ENCODE measurements at places on chromosomes 7 and 10. TPM values are rescaled to one million over a fixed set of nuclear protein-coding genes. Genes with fewer than 3 reads are reported as not detected.

Gene SPACDR
- total RNA-seq, result 0.76 TPM

DNA sequence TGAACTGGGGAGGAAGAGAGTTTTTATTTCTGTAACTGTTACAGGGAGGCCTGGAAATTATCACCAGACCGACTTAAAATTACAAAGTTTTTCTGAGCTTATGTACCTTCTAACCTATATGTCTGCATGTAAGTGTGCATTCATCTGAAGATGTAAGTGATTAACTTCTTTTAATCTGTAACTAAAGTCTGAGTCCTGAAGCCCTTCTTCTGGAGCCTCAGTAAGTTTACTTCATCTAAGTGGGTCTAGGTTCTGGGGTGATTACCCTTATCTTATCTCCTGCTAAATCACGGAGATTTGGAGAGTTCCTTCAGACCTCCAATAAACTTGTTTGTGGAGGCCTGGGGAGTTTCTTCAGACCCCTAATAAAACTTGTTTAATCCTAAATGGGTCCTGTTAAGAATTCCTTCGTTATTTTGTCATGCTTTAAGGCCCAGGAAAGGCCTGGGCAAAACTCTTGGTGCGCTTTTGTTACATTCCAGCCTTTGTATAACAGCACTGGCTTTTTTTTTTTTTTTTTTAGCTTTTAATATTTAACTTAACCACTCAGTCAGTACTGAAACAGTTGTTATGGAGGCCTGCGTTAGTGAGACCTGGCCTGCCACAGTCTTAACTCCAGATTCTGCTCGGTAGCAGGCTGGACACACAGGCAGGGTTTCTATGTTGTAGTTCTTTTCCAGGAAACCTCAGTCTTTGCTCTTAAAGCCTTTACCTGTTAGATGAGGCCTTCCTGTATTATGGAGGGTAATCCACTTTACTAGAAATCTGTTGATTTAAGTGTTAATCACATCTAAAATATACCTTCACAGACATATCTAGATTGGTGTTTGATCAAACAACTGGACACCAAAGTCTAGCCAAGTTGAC, 33.0 kb downstream of the TPST1 start:
- H3K4me1 ChIP-seq, result no peaks in the 10 kb centered on the region
- H3K27ac ChIP-seq, result no peak overlapping the region
- no peaks in the 10 kb centered on the region for H3K27me3 ChIP-seq

GRCh38 chr10:28628184-28628893, 49.0 kb upstream of the BAMBI start:
- H3K4me3 ChIP-seq, result no peak overlapping the region
- H3K27ac ChIP-seq, result no peak overlapping the region
- DNase-seq, result peak; percentile 58
- H3K27me3 ChIP-seq, result peaks cover 4% of the 10 kb centered on the region
- no peaks in the 10 kb centered on the region for H3K36me3 ChIP-seq

GRCh38 chr10:97849103-97849686, 448 bp upstream of the GOLGA7B start:
- peaks cover 23% of the 10 kb centered on the region for H3K4me1 ChIP-seq
- DNase-seq, result no peak
- peak overlapping the region; percentile 61 for H3K4me3 ChIP-seq
- H3K27me3 ChIP-seq, result peaks cover 3% of the 10 kb centered on the region
- no peaks in the 10 kb centered on the region for H3K36me3 ChIP-seq

Data from thymus (tissue), 14 donors.